ENCODE measurements at places on chromosomes 1 and 21.

DNA sequence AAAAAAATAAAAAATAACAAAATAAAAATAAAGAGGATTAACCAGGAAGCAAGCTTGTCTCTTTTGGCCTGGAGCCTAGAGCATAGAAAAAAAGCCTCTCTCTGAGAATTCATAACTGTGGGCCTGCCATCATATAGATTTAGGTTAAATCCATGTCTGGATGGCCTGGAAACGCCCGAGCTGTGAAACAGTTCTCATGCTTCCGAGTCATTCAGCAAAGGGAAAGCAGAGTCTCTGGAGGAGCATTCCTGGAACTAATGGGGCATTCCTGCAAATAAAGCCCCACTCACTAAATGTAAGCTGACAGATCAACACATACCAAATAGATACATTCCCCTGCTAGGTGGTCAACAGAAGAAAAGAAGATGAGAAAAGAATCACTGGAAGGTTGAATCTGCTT lies 75.8 kb upstream of the GNG4 start:
- no peak for DNase-seq

- DNase-seq: no peak
Observed at GRCh38 chr1:79105500-79105899, 99.0 kb upstream of the ADGRL4 start.

GRCh38 chr1:55904541-55904940 lies 674.8 kb downstream of the PLPP3 start:
- no peak for DNase-seq

- no peak for DNase-seq
Observed at GRCh38 chr1:205237526-205238484, 10.1 kb downstream of the TMCC2 start.

DNA sequence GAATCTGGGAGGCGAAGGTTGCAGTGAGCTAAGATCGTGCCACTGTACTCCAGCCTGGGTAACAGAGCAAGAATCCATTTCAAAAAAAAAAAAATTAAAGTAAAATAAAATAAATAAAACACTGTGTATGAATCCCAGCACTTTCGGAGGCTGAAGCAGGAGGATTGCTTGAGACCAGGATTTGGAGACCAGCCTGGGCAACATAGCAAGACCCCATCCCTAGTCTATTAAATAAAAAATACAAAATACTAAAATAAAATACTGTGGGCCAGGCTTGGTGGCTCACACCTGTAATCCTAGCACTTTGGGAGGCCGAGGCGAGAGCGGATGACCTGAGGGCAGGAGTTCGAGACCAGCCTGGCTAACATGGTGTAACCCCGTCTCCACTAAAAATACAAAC lies 4.2 kb upstream of the BNIPL start:
- no peak for DNase-seq

GRCh38 chr1:193187114-193187513 lies 701 bp upstream of the B3GALT2 start:
- DNase-seq: no peak

DNA sequence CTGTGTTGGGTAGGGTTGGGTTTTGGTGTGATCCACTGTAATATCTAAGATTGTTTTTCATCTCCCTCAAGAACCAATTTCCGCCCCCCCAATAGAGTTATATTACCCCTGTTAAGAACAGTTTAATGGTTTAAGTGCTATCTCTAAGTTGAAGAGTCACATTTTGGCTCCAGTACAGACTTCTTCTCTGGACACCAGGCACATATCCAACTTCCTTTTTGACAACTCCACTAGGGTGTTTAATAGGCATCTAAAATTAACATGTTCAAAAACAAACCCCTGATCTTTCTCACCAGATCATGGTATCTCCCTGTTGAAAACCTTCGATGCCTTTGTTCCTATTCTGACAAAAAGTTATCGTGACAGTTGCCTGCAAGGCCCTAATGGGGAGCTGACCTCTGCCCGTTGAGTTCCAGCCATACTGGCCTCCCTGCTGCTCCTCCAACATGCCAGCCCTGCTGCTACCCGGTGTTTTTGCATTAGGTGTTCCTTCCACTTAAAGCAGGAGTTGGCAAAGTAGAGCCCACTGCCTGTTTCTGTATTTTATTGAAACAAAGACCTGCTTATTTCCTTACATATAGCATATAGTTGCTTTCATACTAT lies 18.6 kb downstream of the USP24 start:
- no peak for DNase-seq

GRCh38 chr1:86998727-86999126 lies 84.3 kb downstream of the HS2ST1 start:
- DNase-seq: no peak

DNA sequence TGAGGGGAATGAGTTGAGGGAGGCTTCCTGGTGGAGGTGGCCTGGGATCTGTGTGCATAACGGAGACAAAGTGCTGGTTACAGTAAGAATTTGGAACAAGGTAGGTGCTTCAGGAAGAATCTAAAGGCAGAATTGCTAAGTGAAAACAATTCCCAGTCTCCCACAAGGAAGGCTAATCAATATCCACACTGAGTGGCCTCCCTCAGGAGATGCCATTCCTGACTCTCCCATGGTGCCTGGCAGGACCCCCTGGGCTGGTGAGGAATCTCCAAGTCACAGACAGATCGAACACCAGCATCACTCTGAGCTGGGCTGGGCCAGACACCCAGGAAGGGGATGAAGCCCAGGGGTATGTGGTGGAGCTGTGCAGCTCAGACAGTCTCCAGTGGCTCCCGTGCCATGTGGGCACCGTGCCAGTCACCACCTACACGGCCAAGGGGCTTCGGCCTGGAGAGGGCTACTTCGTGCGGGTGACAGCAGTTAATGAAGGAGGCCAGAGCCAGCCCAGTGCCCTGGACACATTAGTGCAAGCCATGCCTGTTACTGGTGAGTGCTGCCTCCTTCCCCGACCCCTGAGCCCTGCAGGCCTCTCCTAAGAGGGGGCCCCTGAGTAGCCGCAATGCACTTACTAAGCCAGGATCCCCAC lies 30.7 kb downstream of the IGFN1 start:
- DNase-seq: peak; percentile 29

DNA sequence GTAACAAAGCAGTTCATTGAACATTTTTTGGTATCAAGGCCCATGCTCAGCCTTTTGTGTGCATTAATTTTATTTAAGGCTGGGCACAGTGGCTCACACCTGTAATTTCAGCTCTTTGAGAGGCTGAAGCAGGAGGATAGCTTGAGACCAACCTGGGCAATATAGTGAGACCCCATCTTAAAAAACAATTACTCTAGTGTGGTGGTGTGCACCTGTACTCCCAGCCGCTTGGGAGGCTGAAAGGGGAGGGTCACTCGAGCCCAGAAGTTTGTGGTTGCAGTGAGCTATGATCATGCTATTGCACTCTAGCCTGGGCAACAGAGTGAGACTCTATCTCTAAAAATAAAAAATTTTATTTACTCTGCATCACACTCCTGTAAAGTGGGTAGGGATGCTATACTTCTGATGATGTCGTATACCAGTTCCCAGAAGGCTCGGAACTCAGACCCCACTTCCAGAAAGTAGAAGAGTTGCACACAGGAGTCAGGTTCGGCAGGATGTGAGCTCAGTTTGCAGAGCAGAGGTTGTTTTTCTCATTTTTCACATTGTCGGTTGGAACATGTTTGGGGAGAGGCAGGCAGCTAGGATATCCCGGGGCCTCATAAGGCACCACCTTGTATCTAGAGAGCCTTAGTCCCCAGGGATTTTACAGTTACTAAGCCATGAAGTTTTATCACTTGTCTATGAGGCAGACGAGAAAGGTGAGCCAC lies 144.6 kb downstream of the GALNT2 start:
- DNase-seq: no peak

GRCh38 chr1:230394134-230394533 lies 32.0 kb downstream of the PGBD5 start:
- DNase-seq: no peak

- DNase-seq: no peak
Observed at GRCh38 chr1:219427403-219427802, 185.5 kb downstream of the ZC3H11B start.

DNA sequence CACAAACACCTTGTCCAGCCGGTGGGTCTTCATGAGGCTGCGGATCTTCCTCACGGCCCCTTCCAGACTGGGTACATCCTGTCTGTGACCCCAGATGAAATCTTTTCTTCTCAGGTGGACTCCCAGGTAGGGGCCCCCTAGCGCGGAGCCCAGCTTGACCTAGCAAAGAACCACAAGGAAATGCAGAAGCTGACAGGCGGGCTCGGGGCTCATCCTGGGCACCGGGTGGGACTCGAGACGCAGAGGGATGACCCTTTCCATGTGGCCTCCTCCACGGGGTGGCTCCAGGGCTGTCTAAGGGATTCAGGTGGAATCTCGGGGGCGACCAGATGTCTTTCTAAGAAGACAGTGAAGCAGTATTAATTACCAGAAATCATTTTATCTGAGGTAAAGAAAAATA lies 17.8 kb downstream of the POFUT2 start:
- DNase-seq: no peak

- DNase-seq: no peak
Observed at GRCh38 chr1:5165762-5166161, 511.4 kb downstream of the AJAP1 start.

GRCh38 chr1:185652348-185652747 lies 81.8 kb upstream of the HMCN1 start:
- no peak for DNase-seq

DNA sequence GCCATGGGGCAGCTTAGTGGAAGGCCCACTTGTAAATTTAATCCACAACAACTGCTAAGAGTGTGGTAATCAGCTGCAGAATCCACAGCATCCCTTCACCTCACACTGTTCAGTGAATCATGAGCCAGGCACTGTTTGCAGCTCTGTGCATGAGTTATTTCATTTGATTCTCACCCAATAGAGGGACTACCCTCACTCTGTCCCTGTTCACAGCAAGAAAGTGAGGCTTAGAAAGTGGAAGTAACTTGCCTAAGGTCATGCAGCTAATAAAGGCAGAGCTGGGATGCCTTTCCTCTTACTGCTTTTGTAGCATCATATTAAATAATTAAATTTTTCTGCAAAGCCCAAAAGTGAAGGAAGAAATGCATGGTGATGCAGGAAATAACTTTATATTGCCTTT lies 346.5 kb upstream of the PLD5 start:
- DNase-seq: no peak

DNA sequence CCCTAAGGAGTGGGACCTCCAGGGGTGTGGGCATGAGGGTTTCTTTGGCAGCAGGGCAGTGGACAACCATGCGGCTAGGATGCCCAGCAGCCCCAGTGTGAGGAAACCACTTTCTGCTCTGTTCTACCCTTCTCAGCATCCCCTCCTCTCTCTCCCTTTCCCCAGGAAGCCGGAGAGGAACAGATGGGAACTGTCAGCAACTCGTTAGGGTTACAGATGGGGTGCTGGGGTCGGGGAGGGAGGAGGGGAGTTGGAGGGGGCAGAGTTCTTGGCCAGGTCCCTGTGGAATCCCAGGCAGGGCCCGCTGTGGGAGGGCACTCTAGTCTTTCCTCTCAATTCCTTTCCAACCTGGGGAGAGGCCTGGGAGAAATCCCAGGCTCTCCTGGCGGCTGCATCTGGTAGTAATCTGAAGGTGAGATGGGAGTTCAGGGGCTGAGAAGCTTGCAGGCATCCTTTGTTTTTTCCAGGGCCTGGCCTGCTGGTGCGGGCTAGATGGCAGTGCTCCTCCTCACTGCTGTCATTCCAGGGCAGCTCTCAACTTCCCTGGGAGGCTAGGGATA lies 93.9 kb upstream of the CSF3R start:
- no peak for DNase-seq

- no peak for DNase-seq
Observed at GRCh38 chr21:45995686-45996179, 14.2 kb downstream of the COL6A1 start.

DNA sequence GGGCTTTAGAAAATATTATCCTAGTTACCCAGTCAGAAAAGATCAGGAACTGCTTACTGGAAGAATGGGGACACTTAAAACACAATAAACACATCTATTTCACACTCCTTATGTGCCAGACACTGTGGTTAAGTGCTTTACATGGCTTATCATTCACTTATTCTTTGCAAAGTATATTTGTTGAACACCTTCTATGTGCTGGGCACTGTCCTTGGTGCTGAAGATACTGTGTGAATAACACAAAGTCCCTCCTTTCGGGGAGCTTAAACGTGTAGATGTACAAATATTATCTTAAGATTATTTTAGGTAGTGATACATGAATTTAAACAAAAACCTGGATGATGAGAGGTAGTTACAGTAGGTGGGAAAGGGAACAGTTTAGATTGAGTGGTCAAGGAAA lies 169.3 kb downstream of the ST6GALNAC5 start:
- DNase-seq: no peak

GRCh38 chr1:162284206-162284955 lies 92.3 kb downstream of the SPATA46 start:
- no peak for DNase-seq

DNA sequence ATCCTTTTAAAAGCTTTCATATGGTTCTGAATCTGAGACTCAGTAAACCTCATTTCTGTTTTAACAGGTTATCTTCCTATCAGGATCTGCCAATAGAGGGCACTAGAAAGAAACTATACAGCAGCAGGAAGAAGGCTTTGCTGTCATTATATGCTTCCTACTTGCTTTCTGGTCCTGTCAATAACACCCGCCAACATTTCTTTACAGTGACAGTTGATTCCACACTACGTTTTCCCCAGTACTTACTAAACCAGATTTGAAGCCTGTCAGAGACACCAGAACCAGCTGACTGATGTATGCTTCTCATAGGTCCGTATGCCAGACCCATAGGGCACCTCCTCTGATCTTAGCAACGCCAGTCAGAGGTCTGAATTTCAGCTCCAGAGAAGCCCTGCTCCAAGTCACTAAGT lies 341.0 kb upstream of the NEGR1 start:
- DNase-seq: peak; percentile 30

DNA sequence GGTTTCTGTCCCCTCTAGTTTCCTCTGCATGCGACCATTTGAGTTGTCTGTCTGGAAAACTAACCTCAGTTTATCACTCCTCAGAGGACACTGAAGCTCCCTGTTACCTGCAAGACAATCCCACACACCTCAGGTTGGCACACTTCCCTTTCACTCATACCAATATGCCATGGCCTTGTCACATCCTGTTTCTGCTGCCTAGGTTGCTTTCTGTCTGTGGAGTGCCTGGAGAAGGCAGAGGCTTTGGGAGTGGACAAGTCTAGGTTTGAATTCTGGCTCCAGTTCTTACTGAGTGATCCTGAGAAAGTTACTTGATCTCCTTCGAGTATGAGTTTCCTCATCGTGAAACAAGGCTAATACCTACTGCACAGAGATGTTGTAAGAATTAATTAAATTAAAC lies 171.5 kb upstream of the CACYBP start:
- no peak for DNase-seq

GRCh38 chr1:46724991-46725735 lies 6.2 kb upstream of the EFCAB14 start:
- DNase-seq: peak; percentile 65

- DNase-seq: no peak
Observed at GRCh38 chr21:43859747-43860214, 5.2 kb upstream of the AGPAT3 start.

GRCh38 chr1:63747445-63747844 lies 26.4 kb upstream of the ROR1 start:
- DNase-seq: no peak

- DNase-seq: no peak
Observed at GRCh38 chr1:168568346-168568745, 8.1 kb upstream of the XCL1 start.

DNA sequence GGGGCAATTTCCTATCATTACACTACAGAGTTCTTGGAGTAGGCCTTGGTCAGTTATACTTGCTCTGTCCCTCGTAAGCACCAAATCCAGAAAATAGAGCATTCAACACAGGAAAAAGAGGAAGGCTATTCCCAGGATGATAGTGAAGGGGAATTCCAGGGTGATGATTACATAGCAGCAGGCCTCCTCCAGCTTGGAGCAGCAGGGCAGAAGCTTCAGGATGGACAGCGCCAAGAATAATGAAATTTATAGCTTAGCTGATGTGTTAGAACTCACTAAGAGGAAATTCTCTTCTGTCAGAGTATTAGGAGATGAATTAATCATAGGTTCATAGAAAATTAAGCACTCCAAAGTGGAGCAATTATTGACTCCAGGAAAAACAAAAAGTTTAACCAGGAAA lies 10.8 kb upstream of the SMAP2 start:
- DNase-seq: no peak
